ENCODE measurements at places on chromosomes 12 and 14.
A peak's percentile ranks its signal among the peaks of the same experiment; 100 is the strongest.

DNA sequence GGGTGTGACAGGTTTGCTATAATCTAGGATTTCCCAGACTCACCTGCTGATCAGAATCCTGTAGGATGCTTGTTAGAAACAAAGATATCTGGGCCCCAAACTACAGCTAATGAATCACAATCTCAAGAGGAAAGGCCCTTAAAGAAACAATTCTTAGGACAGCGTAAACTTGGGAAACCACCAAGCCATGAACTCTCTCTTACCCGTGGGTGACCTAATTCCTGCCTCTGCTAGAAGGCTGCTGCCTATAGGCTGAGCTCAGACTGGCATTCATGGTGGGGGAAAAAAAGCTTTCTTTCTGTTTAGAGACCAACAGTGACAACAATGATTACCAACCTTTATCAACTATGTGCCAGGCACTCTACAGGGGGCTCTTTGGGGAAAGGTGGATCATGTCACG is 213.9 kb upstream of the FKBP4 start:
- DNase-seq: no peak

DNA sequence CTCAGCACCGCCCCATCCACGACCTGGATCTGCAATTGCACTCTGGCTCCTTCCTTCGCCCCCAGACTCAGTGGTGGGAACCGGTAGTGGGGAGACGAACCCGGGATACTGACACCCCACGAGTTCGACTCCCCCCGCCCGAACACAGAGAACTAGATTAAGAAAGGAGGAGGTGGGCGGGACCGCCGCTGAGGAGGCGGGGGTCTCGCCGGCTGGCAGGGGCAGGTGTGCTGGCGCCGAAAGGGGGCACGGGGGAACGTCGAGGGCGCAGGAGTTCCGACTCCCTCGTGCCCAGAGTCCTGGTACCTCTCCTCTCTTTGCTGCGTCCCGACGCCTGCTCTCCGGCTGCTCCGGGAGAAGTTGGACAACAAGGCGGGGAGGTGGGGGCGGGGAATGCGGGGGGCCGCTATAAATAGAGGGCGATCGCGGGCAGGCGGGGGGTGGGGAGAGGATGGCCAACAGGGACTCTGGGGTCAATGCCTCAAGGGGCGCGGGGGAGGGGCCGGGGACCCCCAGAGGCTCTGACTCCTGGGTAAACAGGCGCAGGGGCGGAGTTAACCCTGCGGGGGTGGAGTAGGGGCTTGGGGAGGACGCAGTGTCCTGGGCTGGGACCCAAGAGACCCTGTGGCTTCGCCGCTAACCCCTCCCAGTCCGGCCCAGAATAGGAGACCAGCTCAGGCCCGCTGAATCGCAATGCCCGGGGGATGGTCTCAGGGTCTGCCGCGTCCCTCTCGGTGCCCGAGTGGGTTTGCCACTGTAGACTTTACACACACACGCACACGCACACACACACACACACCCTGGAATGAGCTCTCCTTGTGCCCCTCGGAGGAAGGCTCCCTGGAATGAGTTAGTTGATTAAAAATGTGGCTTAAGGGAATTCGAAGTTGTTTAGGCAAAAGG is 761 bp upstream of the NDRG2 start:
- no peak for DNase-seq

DNA sequence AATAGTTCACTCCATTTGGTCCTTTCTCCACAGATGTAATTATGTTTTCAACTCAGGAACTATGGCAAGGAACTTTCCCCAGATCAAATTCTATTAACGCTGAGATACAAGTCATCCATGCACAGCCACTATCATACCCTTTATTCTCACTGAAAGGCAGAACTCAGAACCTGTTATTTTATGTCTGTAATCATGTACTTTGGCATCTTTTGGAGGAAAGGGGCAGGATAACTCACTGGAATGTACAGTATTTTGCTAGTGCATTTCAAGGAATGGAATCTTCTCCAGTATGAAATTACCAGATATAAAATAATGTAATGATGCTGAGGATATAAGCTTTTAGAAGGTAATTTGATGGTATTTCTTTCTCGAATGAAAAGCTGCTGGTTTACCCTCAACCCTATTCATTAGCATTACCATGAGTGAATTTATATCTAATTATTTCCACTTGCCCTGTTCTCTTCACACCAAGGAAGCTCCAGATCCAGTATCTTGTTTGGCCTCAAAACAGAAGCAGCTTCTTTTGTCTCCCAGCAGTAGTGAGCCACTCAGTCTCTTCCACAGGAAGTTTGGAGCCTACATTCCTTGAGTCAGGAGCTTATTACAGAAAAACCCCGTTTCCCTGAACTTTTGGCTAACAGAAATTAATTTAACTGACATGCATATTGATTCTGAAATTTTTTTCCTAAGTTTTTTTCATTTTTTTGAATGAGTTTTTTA is 10.0 kb upstream of the AMHR2 start:
- no peak for DNase-seq

- no peak for DNase-seq
Measured at GRCh38 chr12:103773109-103773910, 67.7 kb downstream of the NT5DC3 start.

- DNase-seq: peak; percentile 43
Measured at GRCh38 chr14:56118611-56119181, 485 bp downstream of the PELI2 start.

DNA sequence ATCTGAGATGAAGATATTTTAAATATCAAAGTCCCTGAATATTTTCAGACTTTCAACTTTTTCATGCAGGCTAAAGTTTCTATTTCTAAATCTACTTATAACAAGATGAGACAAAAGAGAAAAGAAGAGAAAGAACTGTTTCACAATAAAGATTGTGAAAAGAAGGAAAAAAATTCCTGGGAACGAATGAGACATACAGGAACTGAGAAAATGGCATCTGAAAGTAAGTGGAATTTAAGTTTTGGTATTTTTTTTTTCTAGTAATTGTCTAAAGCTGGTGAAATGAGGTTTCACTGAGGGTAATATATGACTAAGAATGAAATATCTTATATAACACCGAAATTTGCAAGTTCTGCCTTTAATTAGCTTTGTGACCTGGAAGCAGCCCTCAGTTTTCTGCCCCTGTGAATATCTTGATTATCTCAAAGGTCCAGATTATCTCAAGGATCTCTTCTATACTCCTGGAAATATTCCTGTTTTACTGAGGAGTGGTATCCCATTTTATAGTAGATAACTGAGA is 55.7 kb upstream of the PRPF39 start:
- no peak for DNase-seq

DNA sequence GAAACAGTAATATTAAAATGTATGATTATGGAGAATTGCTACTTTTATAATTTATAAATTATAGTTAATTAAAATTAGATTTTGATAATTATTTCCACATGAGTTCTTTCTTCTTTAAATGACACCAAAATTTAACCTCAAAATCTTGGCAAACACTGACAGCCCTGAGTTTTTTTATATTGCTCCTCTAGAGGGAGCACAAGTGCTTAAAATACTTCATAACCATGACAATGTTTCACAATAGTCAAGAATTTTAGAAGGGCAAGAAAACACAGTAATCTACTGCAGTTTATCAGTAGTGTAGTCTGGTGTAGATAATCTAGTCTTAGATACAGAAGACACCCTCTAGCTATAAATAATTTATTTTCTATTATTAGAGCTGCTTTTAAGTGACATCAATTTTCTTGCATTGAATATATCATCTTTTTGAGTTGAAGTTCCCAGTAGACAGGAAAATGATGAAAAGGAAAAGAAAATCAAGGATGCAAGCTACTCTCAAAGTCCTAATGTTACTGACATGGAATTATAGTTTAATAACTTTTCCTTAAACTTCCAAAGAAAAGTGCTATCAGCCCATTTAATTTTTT is 14.3 kb upstream of the PTGER2 start:
- DNase-seq: no peak

- no peak for DNase-seq
Measured at GRCh38 chr14:78248501-78249090, 78.4 kb downstream of the NRXN3 start.

DNA sequence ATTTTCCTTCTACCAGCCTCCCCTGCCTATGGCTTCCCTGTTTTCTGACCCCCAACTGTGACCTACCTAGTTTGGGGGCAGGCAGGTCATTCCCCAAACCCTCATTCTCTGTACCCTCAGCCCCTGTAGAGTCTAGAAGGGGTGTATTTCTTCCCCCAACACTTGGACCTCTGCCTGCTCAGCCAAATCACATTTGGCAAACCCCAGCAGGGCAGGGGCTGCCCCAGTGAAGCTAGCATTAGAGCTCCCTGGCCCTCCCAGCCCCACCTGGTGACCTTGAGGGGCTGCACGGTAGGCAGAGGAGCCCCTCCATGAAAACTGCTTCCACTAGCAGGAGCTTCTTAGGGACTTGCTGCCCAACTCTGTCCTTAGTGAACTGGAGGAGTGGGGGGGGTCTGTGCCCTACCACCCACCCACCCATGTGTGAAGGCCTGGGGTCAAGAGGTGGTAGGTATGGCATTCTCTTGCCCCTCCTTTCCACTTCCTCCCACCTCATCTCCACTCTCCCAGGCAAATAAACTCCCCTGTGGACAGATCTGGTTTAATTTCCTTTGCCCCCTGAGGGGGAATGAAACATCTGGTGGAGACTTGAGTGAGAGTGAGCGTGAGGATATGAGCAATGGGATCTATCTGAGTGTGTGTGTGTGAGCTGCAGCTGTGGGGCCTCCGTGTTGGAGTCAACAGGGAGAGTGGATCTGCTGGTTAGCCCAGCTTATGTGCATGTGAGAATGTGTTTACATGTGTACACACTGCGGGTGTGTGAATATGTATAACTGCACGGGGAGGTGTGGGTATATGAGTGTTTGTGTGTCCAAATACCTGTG is 1.6 kb downstream of the NXPH4 start:
- DNase-seq: no peak

GRCh38 chr12:106239241-106239950 is 8.4 kb downstream of the CKAP4 start:
- DNase-seq: no peak

GRCh38 chr14:71236487-71236886 is 329.2 kb downstream of the PCNX1 start:
- DNase-seq: no peak

- no peak for DNase-seq
Measured at GRCh38 chr12:115338566-115339294, 654.8 kb upstream of the TBX3 start.

DNA sequence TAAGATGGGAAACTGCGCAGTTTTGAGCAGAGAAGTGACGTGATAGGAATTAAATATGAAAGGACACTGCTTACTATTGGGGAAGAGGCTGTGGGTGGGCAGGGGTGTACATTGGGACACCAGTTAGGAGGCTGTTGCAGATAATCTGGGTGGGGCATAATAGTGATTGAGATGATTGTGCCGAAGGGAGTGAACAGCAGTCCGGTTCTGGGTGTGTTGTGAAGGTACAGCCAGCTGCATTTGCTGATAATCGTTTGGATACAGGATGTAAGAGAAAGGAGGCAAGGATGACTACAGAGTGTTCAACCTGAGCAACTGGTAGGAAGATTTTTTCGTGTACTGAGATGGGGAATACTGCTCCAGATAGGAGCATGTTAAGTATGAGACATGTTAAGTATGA is 205.2 kb upstream of the NEDD1 start:
- no peak for DNase-seq

GRCh38 chr12:24739106-24739779 is 209.7 kb downstream of the BCAT1 start:
- DNase-seq: no peak

GRCh38 chr12:105349138-105349537 is 18.6 kb downstream of the C12orf75 start:
- DNase-seq: no peak

DNA sequence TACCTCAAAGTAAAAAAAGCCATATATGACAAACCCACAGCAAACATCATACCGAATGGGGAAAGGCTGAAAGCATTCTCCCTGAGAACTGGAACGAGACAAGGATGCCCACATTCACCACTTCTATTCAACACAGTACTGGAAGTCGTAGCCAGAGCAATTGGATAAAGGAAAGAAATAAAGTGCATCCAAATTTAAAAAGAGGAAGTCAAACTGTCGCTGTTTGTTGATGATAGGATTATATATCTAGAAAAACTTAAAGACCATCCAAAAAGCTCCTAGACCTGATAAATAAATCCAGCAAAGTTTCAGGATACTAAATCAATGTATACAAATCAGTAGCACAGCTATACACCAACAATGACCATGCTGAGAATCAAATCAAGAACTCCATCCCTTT is 5.2 kb downstream of the NDUFA12 start:
- DNase-seq: no peak

DNA sequence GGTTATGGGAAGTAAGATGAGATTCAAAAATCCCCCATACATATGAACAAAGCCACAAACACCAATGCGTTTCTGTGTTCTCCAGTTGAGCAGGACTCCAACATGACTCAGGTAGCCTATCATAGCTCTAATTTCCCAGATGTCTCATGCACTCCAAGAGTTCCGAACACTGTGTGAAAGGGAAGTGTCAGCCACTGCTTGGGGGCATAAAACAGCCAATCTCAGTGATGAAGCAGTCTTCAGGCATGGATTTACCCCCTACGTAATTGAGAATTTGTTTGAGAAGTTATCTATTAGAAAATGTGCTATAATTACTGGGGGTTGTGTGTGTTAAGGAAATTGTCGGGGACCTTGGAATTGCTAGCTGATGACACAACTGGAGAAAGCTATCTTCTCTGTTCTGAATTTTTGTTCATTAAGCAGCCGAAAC is 153.9 kb upstream of the AVPR1A start:
- DNase-seq: no peak

DNA sequence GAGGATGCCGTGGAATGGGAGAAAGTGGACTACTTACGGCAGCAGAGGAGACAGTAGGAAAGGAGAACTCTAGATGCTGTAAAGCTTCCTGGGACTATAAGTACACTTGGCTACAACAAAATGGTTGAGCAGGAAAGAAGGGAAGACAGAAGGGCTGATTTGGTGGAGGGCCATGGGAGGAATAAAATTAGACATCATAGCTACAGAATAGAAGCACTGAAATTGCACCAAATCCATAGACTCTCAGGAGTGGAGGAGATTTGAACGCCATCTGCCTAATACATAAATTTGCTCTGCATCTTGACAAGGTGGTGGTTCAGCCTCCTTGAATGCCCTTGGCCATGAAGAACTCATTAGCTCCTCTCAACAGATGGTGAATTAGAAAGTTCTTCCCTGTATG is 16.3 kb upstream of the DCP1B start:
- no peak for DNase-seq

- DNase-seq: peak; percentile 79
Measured at GRCh38 chr12:93569656-93570551, 2.6 kb upstream of the SOCS2 start.

- DNase-seq: no peak
Measured at GRCh38 chr14:91149462-91149861, 35.6 kb downstream of the DGLUCY start.

DNA sequence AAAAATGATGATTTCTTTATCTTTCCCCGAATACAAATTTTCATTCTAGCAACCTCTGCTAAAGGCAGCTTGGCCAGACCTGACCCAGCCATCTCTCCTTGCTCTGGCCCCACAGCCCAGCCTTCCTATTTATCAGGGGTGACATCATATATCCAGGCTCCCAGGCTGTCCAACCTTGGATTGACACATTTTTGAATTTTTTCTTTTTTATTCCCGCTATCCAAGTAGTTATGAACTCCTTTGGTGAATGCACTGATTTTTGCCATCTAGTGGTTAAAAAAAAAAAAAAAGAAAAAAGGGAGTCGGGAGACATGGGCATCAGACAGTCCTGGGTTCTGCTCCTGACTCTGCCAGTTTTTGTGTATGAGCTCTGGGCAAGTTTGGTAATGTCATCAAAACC is 120.5 kb downstream of the PTPN11 start:
- DNase-seq: no peak
